NCI-H524 (cell line): ENCODE measurements at places on chromosomes 7 and 10.

DNA sequence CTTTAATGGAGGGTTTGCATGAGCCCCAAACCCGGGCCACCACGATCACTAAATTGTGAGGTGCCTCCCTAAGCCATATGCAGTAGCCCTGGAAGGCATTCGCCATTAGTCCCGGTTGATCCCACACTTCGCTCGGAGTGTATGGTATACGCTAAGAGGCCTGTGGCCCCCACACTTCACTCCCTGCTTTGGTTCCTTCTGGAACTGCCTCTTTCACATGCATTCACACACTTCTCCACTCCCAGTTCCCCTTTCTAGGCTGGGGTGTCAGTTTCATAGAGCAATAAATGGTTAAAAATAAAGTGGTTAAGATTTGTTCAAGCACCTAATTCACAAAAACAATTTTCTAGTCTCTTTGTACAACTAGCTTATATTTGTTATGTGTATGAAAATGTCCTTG, 212.1 kb upstream of the KCND2 start:
- no peak for DNase-seq

GRCh38 chr10:120415709-120416330, 41.2 kb upstream of the PLPP4 start:
- no peak for DNase-seq

DNA sequence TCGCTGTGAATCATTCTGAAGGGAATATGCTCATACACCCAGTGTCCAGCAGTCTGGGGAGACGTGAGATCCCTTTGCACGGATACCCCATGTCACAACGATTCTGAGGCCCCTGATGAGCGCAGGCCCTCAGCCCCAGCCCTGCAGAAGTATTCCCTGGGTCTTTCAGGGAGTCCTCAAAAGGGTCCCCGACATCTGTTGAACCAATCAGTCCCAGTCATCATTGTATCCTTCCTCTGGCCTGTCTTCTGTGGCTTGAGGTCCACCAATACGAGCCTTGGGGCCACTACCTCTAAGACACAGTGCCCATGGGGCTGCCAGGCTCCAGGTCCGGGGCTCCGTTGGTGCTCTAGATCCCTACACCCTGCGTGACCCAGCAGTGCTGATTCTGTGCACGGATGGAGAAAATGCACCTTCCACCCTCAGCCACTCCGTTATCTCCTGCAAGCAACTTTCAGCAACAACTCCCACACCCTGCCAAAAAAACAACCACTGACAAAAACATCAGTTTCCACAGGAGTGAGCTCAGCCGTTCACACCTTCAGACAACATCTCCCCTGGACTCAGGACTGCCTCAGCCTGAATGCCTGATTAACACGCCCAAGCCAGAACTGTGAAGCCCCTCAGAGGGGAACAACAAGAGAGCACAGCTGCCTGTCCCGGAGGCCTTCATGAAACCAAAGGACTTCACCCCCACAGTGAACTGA, 46.9 kb upstream of the KDM7A start:
- DNase-seq, result no peak

GRCh38 chr10:122089311-122090017, 100.5 kb downstream of the TACC2 start:
- no peak for DNase-seq

GRCh38 chr10:101672536-101672935, 22.4 kb downstream of the FBXW4 start:
- no peak for DNase-seq

GRCh38 chr10:114103284-114103683, 59.6 kb downstream of the ADRB1 start:
- DNase-seq, result no peak

- DNase-seq, result no peak
These were observed 12.9 kb downstream of the SEC31B start for GRCh38 chr10:100506596-100507356.

DNA sequence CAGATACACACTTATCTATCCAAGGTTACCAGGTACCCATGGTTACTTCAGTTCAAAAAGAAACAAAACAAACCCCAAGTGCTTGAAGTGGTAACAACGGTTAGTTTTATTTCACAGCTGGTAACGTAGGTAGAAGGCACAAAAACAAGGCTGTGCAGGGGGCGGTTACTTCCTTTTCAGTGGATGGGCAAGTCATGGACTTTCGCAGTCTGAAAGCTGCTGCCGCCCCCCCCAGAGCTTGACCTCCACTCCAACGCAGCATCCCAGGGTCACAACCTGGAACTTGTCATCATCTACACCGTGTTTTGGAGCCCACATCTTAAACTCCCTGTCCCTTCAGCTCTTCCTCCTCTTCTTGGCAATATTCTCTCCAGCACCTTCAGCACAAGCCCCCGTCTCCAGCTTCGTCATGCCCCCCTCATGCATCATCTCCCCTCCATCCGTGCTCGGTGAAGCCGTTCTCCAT, 181.2 kb upstream of the ITGB1 start:
- DNase-seq, result no peak

DNA sequence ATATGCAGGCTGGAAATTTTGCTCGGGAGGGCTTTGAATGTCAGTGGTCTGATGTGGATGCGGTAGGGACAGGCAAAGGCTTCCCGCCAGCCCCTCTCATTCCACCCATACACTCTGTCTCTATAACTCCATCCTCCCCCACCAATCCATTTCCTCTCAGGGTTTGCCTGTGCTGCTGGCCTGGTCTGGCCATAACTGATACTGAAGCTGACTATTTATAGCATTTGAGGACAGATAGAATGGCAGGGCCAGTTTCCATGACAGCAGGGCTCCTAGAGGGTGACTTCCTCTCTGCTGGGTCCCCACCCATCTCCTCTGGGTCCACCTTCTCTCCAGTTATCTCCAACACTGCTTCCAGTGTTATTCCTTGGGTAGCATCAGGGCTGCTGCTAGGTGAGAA, 6.6 kb upstream of the PDLIM1 start:
- DNase-seq, result no peak
